ENCODE measurements at places on chromosomes 7 and 10.
A peak's percentile ranks its signal among the peaks of the same experiment; 100 is the strongest.

DNA sequence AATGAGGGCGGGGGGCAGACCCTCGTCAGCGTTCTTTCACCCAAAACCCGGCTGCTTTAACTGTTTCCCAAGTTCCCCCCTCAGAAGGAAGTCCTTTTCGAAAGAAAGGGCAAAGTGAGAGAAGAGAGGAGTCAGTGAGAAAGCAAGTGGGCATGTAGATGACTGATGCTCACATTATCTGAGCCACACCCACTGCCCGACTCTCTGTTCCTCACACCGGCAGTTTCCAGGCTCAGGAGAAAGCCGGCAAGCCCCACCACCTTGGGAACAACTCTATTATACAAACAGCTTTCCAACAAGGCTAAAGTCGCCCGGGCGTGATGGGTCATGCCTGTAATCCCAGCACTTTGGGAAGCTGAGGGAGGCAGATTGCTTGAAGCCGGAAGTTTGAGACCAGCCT lies 23.1 kb downstream of the RCC1L start:
- peaks cover 12% of the 10 kb centered on the region for H3K36me3 ChIP-seq
- H3K27ac ChIP-seq = no peak overlapping the region
- peaks cover 50% of the 10 kb centered on the region for H3K4me1 ChIP-seq
- no peaks in the 10 kb centered on the region for H3K27me3 ChIP-seq

- H3K4me1 ChIP-seq = no peaks in the 10 kb centered on the region
- H3K36me3 ChIP-seq = no peaks in the 10 kb centered on the region
- no peaks in the 10 kb centered on the region for H3K27me3 ChIP-seq
- no peak for DNase-seq
- no peak overlapping the region for H3K27ac ChIP-seq
Observed at GRCh38 chr10:22986771-22987542, 59.1 kb downstream of the ARMC3 start.

DNA sequence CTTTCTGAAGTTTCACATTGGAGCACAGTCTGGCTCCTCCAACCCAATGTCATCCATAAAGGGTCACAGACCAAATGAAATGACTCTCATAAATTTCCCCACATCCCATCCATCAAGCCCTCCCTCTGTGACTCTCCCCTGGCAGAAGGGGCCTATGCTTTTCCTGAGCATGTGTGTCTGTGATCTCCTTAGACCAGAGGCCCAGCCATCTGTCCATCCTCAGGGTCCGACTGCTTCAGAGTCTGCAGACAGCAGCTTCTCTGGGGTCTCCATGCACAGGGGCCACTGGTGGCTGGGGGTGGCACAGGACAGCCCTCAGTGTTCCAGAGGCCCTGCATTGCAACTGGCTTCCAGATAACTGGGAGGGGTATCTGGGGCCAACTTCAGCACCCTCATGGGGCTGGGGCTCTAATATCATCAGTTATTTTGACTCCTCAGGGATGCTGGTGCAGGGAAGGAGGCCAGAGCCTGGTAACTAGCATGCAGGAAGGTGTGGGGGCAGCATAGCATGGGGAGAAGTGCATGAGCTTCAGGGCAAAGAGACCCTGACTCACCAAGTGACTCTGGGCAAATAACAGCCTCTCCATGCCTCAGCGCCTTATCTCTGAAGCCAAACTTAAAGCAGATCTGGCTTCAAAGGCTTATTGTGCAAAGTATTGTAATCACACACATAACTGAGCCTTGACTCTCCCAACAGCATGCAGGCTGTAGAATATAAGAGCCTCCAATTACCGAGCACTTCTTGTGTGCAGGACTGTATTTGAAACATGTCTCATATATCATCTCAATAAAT lies 266.9 kb downstream of the GRID1 start:
- H3K4me1 ChIP-seq = no peaks in the 10 kb centered on the region
- no peak overlapping the region for H3K27ac ChIP-seq
- no peaks in the 10 kb centered on the region for H3K27me3 ChIP-seq
- DNase-seq = no peak
- no peak overlapping the region for H3K4me3 ChIP-seq

- no peak overlapping the region for H3K4me3 ChIP-seq
- DNase-seq = no peak
- no peaks in the 10 kb centered on the region for H3K36me3 ChIP-seq
- H3K27me3 ChIP-seq = no peaks in the 10 kb centered on the region
- no peak overlapping the region for H3K27ac ChIP-seq
- H3K4me1 ChIP-seq = no peaks in the 10 kb centered on the region
Observed at GRCh38 chr7:37440738-37441385, 7.8 kb downstream of the ELMO1 start.

GRCh38 chr10:76000550-76000949 lies 569.1 kb downstream of the LRMDA start:
- no peaks in the 10 kb centered on the region for H3K36me3 ChIP-seq
- no peaks in the 10 kb centered on the region for H3K4me1 ChIP-seq
- no peaks in the 10 kb centered on the region for H3K27me3 ChIP-seq
- no peak overlapping the region for H3K27ac ChIP-seq

DNA sequence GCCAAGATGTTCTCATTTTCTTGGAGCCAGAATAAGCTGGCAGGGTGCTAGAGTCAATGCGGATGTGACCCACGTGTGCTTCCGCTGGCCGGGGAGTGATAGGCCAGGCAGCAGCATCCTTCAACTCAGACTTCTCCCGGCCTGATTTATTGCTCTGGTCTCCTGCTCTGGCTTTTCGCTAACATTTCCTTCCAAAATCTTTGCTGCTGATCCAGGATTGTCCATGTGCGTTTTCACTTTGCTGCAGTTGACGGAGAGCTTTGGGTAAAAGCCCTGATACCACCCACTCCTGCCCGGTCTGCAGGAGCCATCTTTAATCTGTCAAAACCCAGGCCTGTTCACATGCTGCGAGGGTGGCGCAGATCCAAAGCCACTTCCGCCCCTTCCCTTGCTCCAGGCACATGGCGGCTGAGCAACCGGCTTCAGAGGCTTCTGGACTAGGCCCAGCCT lies 106.8 kb downstream of the CYP26A1 start:
- H3K36me3 ChIP-seq = no peaks in the 10 kb centered on the region
- H3K4me1 ChIP-seq = peaks cover 4% of the 10 kb centered on the region
- DNase-seq = peak; percentile 5
- peak overlapping the region; percentile 26 for H3K27ac ChIP-seq
- no peaks in the 10 kb centered on the region for H3K27me3 ChIP-seq
- H3K4me3 ChIP-seq = peak overlapping the region; percentile 51

DNA sequence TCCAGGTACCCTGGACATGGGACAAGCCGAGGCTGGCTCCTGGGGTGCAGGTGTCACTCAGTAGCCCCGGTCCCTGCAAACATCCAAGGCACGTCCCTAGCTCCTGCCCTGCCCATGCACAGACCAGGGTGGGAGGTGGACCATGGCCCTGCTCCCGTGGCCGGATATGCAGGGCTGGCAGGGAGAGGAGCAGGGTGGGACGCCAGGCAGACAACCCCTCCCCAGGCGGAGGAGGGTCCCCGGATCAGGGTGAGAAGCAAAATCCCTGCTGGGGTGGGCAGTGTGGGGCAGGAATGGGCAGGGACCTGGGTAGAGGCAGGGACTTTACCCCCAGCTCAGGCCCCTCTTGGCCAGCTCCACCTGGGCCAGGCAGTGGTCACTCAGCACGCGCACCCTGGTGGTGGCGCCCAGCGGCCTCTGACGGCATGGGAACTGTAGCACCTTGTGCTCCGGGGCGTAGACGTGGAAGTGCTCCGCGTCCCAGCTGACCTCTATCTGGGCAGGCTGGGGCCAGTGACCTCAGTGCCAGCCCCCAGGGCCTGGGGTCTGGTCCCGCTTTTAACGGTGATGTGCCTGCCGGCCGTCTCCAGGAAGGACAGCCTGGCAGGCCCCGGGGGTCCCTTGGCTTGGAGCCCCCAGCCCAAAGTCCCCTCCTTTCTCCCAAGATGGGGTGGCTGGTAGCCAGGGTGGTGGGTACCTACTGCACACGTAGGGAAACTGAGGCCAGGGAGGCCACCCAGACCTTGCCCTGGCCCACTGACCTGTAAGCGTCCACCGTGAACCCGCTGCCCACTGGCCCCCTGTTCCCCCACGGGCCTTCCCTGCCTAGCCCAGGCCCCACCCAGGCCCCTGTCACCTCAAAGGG lies 1.2 kb downstream of the GRIFIN start:
- peaks cover 4% of the 10 kb centered on the region for H3K4me1 ChIP-seq
- no peaks in the 10 kb centered on the region for H3K36me3 ChIP-seq
- no peak for DNase-seq
- no peaks in the 10 kb centered on the region for H3K27me3 ChIP-seq

DNA sequence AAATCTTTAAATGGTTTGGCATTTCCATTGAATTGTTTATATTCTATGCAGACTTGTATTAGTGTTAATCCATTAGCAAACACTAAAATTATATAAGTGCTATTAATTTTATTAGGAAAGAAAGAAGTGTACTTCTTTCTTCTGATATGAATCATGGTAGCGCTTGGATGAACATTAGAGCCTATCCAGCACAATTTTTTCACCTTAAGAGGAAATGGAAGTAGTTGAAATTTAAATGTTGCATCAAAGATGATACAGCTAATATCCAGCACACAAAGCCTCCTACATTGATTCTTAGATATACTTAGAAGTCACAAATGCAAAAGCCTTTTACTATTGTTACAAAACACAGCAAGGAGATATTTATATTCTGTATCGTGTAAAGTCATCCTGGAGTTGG lies 174.5 kb downstream of the AHR start:
- no peaks in the 10 kb centered on the region for H3K36me3 ChIP-seq
- H3K4me3 ChIP-seq = no peak overlapping the region
- no peaks in the 10 kb centered on the region for H3K27me3 ChIP-seq

- H3K4me1 ChIP-seq = no peaks in the 10 kb centered on the region
- no peaks in the 10 kb centered on the region for H3K36me3 ChIP-seq
- H3K27ac ChIP-seq = no peak overlapping the region
- no peaks in the 10 kb centered on the region for H3K27me3 ChIP-seq
Observed at GRCh38 chr7:87110778-87111177, 41.5 kb upstream of the DMTF1 start.

DNA sequence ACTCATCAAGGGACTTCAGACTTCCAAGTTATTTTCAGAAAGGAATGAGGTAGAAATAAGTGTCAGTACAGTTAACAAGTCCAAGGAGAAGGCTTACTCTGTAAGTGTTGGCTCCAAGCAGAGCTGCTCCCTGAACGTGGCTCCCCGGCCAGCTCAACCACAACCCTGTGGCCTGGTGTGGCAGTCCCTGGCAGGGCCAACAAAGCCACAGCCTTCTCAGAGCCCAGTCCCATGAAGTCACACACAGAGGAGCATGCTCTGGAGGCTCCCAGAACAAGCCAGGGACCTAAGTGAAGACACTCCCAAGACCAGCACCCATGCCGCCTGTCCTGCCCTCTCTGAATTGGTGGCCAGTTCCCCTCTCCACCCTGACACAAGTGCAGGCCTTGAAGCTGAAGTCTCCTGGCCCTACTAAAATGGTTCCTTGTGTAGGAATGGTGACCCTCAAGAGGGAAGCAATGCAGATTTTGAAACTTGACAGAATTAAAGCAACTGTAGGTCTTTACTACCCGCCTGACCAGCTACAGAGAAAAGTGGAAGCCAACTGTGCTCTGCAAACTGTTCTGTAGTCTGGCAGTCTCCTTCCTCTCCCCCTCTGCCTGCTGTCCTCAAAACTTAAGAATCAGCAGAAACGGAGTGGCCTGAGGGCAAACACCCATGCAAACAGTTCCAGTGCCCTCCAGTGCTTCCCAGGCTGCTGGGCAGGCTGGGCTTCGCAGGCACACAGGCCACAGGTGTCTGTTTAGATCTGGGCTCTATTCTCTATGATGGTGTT lies 51.1 kb downstream of the NOD1 start:
- H3K27ac ChIP-seq = peak overlapping the region; percentile 32
- H3K36me3 ChIP-seq = no peaks in the 10 kb centered on the region
- peaks cover 13% of the 10 kb centered on the region for H3K4me1 ChIP-seq
- no peak overlapping the region for H3K4me3 ChIP-seq
- H3K27me3 ChIP-seq = no peaks in the 10 kb centered on the region

- H3K4me1 ChIP-seq = peaks cover 14% of the 10 kb centered on the region
- no peaks in the 10 kb centered on the region for H3K27me3 ChIP-seq
- no peaks in the 10 kb centered on the region for H3K36me3 ChIP-seq
Observed at GRCh38 chr10:91416339-91416855, 6.3 kb downstream of the HECTD2 start.

GRCh38 chr10:101447477-101447876 lies 93.5 kb downstream of the BTRC start:
- H3K4me1 ChIP-seq = peaks cover 11% of the 10 kb centered on the region
- no peaks in the 10 kb centered on the region for H3K27me3 ChIP-seq
- no peaks in the 10 kb centered on the region for H3K36me3 ChIP-seq
- H3K27ac ChIP-seq = no peak overlapping the region
- H3K4me3 ChIP-seq = no peak overlapping the region

DNA sequence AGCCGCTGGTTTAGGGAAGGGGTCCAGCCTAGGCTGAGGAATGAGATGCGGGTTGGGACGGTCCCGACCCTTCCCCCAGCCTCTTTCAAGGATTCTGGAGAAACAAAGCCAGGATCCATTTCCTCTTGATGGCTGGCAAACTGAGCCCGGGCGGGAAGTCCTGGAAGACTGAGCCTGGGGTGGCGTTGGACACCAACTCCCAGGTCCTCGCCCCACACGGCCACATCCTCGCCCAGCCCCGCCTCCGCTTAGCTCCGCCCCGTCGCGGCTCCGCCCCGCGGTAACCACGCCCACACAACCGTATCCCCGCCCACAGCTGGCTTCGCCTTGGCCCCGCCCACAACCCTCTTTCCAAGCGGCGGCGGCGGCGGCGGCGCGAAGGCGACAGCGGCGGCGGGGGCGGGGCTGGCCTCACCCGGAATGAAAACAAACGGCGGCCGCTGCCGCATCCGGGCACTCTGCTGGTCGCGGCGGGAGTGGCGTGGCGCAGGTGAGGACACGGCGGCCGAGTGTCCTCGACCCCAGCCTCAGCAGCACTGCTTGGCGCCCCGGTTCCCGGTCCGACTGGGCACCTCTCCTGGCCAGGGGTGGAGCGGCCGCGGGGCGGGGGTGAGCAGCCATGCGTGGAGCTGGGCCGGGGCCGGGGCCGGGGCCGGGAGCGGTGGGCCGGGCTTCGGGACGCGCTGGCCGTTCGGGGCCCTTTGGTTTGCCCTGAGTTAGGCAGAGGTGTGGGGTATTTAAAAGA lies at the start of gene NUB1:
NUB1 (plus strand) TSS at position 456 of the 745 bp plus-strand sequence. CDS start 3,538 bp downstream, outside the sequence.
- H3K27me3 ChIP-seq = no peaks in the 10 kb centered on the region
- H3K36me3 ChIP-seq = peaks cover 10% of the 10 kb centered on the region
- peak within 1 kb of the TSS; percentile 91 for H3K4me3 ChIP-seq
- peak within 1 kb of the TSS; percentile 67 for H3K27ac ChIP-seq
- peak; percentile 69 for DNase-seq
- peaks cover 20% of the 10 kb centered on the region for H3K4me1 ChIP-seq

DNA sequence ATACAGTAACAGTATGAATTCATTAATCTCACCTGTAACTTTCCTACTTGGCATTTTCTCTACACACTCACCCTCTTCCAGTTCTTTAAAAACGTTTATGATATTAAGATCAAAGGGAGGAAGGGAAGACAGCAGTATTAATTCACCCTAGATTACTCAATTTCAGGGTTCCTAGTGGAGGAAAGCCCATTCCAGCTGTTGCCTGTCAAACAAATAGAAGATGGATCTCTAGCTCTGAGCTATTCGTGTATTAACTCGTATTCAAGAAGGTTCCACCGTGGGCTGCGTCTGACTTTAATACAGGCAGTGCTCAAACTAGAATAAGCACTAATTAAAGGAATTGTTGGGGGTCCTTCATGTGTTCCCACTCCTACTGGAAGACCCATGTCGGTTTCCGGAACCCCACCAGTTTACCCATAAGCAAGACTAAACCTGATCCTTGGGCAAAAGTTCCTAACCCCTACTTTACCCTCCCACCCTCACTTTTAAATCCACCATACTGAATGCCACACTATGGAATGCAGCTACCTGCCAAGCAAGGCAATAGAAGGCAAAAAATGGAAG lies 2.1 kb downstream of the NANOS1 start:
- no peak for DNase-seq
- H3K27me3 ChIP-seq = no peaks in the 10 kb centered on the region
- H3K36me3 ChIP-seq = peaks cover 20% of the 10 kb centered on the region
